ENCODE measurements at places on chromosomes 13 and 19.
A peak's percentile ranks its signal among the peaks of the same experiment; 100 is the strongest.

GRCh38 chr13:112445411-112446271, 69.5 kb downstream of the SPACA7 start:
- no peak for DNase-seq

- DNase-seq, result no peak
These were observed 41.2 kb upstream of the ZNF835 start for GRCh38 chr19:56712611-56713276.

DNA sequence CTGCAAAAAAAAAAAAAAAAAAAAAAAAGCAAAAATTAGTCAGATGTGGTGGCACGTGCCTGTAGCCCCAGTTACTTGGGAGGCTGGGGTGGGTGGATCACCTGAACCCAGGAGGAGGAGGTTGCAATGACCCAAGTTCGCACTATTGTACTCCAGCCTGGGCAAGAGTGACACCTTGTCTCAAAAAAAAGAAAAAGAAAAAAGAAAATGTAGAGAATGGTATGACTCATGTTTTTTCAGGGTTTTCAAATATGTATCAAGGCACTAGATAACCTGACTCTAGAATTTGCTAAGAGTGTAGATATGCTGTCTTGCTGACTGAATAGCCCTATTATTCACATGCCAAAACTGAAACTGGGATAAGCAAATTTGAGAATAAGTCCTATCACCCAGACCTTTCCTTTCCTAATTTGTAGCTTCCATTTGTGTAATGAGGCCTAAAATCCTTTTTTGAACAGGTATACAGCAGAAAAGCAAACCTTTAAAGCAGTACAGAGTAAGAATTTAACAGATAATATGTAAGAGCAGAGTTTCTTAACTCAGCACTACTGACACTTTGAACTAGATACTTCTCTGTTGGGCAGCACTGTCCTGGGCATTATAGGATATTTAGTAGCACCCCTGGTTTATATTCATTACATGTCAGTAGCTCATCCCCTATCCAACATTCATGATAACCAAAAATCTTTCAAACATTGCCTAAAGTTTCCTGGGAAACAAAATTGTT, 108.6 kb downstream of the ELF1 start:
- DNase-seq, result no peak

DNA sequence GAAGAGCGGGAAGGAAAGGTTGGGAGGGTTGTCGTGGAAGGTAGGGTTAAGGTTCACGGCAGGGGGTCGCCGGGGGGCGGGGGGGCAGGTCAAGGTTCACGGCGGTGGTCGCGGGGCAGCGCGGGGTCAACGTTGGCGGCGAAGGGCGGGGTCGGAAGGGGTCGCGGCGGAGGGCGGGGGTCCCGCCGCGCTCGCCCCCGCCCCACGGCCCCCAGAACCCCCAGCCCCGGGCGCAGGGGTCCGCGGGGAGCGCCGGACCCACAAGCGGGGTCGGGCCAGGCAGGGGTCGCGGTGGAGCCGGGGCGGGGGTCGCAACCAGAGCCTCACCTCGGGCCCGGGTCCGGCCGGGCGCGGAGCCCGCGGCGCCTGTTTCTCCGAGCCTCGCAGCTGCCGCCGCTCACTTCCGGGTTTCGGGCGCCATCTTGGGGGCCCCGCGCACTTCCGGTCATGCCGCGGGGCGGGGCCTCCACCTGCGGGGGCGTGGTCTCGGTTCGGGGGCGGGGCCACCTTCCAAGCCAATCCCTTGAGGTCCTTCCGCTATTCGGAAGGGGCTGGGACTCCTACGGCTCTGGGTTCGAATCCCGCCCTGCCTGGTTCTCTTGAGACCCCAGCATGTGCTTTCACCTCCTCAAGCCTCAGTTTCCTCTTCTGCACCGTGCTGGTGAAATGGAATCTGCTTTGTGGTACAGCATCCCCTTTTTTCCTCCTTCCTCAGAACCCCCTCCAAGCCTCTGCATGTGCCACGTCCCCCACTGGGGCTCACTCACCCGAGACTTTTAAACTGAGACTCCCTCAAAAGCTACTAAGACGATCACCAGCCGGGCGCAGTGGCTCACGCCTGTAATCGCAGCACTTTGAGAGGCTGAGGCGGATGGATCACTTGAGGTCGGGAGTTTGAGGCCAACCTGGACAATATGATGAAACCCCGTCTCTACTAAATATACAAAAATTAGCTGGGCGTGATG, at the start of gene SBNO2:
Gene SBNO2 (minus strand): TSS at position 424 of the 965 bp plus-strand sequence. CDS start 19,992 bp downstream, outside the sequence.
- peak; percentile 70 for DNase-seq

GRCh38 chr19:38718747-38719543, 25.3 kb downstream of the CAPN12 start:
- DNase-seq, result no peak

DNA sequence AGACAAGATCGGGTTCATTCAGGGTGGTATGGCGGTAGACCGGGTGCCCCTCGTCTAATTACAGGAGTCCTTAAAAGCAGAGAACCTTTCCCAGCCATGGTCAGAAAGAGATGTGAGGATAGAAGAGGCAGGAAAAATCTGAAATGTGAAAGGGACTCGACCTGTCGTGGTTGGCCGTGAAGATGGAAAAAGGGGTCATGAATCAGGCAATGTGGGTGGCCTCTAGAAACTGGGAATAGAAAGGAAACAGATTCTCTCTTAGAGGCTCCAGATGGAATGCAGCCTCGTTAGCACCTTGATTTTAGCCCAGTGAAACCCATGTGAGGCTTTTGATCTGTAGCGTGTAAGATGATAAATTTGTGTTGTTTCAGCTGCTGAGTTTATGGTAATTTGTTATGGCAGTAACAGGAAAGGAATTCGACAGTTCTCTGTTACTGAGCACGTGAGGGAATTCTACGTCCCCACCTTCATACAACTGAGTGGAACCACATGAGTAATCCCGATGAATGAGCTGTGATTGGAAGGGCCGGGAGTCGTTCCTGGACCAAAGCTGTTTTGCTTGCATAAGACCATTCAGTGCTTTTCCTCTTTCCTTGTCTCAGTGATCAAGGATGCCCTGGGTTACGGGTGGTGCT, 11.0 kb upstream of the CA11 start:
- DNase-seq, result no peak

DNA sequence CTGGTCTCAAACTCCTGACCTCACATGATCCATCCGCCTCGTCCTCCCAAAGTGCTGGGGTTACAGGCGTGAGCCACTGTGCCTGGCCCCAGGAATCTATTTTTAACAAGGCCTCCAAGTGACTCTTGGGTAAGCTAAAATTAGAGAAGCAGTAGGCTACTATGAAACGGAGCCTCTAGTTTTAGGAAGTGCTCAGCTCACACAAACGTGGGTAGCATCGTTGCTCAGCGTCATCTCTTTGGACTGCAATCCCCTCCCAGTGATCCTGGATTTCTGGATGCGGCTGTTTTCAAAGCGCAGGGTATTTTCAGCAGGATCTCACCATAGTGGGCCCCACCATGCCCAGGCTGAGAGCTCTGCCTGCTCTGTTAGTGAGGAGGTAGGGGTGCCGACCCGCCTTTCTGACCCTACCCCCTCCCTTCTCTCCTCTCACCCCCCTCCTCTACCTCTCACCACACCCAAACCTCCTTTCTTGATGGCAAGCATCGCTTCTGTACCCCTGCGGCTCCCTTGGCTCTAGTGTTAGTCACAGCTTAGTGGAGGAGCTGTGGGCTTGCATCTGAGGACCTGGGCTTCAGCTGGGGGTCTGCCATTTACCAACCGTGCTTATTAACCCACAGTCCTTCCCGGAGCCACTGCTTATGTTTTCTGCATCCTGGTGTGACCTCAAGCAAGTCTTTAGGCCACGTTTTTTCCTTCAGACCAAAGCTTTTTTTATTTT, 34.2 kb downstream of the GJA3 start:
- DNase-seq, result no peak

DNA sequence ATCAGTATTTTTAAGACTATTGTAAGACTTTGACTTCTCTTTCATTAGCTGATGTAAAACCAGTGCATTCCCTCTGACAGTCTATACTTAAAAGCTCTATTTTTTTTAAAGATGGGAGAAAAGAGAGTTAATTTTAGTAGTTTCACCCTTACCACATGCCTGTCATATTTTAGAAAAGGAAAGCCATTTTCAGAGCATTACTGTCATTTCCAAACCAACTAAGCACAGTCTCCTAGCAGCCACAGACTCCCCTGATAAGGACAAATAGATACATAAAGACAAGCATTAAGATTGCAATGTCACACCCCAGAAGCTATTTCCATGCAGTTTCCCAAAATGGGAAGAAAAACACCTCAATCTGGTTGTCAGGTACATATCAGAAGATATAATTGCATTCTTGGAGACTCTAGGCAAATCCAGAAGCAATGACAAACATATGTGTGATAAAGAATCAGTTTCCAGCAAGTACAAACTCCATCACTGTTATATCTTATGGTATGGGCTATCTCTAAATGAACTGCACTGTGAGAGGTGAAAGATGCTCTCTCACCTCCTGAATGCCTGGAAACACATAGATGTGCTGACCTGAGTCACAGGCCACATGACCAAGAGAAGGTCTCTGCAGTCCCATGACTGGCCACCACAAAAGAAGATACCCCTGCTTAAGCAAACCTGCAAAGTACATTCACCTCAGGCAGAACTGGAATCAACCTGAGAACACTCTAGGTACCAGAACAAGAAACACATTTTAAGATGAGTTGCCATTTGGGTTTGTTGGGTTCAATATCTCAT, 303.3 kb downstream of the POU4F1 start:
- DNase-seq, result no peak

DNA sequence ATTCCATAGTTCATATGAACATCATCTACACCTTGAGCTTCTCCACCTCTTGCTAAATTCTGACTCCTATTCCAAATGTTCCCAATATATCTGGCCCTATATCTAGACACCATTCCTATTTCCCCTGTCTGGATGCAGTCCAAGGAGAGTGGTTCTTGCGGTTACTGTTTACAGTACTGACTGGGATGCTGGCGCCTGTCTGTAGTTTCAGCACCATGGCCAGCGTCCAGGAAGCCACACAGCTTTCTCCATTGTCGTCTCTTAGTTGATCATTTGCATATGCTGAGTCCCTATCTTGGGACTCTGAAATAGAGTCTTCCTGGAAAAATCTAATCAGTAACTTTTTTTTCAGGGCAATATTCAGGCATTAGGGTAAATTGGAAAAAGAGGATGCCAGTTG, 14.9 kb downstream of the LAIR2 start:
- DNase-seq, result peak; percentile 56

- no peak for DNase-seq
These were observed 141.9 kb downstream of the SUCLA2 start for GRCh38 chr13:47859165-47859564.

DNA sequence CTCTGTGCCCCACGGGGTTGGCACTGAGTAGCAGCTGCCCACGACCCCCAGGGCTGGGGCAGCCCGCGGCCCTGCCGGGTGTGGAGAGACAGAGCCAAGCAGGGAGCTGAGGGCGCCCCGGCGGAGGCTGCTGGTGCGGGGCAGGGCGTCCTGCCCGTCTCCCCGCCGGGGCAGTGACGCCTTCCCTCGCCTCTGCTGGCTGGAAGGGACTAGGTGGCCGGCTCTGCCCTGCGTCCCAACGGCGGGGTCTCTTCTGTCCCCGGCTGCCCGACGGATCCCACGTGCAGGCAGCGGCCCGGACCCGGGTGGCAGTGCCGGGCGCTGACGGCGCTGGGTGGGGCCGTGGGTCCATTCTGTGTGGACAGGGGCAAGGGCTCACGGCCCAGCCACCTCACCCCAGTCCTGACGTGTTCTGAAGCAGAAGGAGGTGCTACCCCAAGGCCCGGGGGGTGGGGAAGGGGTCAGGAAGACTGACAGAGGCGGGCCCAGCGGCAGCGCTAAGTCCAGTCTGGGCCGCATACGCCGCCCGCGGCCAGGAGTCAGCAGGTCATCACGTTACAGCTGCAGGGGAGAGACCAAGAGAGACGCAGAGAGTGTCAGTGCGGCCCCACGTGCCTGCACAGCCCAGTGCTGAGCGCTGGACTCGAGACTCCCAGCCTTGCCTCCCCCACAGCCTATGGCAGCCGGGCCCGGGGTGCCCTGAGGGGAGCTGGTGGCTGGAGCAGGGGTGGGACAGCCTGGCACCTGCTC, 15.1 kb upstream of the PLPP2 start:
- DNase-seq, result no peak

- DNase-seq, result no peak
These were observed 315.9 kb downstream of the DNAJC15 start for GRCh38 chr13:43339145-43339804.

DNA sequence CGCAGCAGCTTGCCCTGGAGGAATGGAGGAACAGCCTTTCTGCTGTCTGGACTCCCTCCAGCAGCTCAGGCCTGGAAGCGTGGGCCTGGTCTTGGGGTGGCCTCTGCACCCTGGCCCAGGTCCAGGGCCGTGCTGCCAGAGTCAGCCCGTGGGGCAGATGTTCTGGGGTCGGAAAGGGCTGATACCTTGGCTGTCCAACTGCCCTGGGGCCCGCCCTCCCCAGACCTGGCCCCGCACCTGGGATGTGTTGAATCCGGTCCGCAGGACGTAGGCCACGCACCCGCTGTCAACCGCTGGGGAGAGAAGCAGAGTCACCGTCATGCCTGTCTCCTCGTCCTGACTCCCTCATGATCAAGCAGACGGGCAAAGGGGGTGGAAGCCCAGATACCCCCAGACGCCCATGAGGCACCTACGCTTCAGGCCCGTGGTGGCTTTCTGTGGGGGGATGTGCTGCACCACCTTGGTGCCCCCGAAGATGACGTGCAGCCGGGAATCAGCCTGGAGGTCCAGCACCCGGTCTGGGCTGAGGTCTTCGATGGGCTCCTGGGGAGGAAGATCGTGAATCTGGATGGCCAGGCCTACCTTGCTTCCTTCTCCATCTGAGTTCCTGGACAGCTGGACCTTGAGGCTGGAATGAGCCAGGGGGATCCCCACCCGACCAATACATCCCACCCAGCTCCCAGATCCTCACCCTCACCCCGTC, 7.7 kb downstream of the ATP13A1 start:
- no peak for DNase-seq

- DNase-seq, result no peak
These were observed 404 bp upstream of the IL27RA start for GRCh38 chr19:14030997-14031718.

DNA sequence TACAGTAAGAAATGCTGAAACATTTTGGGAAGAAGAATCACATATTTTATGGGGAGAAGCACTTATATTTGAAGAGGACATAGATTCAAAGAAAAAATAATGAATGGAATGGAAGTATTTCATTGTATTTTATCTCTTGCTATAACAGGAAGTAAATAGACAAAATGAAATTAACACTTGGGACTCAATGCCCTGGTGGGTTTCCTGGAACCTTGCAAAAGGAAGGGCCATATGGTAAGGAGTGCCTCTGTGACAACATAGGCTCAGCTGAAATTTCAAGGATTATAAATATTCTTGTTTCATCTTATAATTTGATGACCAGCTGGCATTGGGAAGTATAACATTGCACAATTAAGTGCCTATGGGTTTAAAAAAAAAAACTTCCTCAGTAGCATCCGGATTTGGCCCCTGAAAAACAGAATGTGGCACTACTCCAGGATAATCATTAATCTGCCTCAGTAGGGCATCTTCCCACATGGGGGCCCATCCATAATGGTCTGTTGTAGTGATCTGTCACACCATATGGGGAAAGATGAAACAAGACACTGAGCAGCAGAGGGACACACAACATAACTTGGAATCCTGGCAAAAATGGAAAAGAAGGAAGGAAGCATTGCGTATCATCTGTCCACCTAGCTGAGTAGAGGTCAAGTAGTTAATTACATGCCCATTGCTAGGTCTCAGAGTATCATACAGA, 321.6 kb downstream of the NDFIP2 start:
- no peak for DNase-seq
